ENCODE measurements at places on chromosomes 12 and 14. TPM values are rescaled to one million over a fixed set of nuclear protein-coding genes. Genes with fewer than 3 reads are reported as not detected.

DNA sequence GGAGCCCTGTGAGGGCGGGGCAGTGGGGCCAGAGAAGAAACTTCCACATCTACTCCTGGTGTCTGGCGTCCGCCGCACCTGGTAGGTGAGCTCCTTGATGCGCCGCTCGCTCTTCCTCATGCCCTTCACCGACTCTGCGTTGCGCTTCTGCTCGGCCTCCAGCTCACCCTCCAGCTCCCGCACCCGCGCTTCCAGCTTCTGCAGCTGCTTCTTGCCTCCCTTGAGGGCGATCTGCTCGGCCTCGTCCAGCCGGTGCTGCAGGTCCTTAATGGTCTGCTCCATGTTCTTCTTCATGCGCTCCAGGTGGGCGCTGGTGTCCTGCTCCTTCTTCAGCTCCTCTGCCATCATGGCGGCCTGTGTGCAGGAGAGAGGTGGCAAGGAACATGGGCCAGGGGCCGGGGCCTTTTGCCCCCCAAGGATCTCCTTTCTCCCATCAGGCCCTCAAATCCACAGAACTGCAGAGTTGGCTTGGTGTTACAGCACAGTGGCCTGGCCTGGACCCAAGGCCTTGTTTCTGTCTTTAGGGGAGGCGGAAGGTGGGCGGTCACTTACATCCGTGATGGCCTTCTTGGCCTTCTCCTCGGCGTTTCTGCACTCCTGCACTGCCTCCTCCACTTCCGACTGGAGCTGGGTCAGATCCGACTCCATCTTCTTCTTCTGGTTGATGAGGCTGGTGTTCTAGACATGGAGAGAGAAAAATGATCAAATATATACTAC lies 7.7 kb downstream of the CMTM5 start:
- DNase-seq: no peak

The OASL gene
- polyA plus RNA-seq: not detected

The C14orf132 gene
- polyA plus RNA-seq: 14.9 TPM

- DNase-seq: no peak
Measured at GRCh38 chr12:11623382-11623781, 26.1 kb upstream of the ETV6 start.

Data from muscle of arm (tissue), 14 donors.